HS-27A (cell line): ENCODE measurements at places on chromosomes 1 and 21.
A peak's percentile ranks its signal among the peaks of the same experiment; 100 is the strongest.

DNA sequence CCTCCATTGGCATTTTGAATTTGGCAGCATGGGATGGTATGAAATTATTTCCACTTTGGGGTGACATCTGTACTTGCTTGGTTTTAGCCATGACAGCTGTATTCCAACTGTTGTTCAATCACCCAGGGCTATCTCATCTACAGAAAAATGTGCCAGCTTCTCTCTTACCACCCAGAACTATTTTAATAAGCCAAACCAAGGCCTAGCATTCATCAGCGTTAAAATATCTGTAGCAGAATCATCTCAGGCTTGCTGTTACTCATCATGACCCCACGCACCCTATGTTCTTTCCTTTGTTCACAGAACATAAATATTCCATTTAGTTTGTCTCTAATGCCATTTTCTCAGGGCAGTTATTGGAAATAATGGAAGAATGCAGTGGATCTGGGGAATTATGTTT, 49.8 kb downstream of the GIPC2 start:
- DNase-seq: peak; percentile 90

DNA sequence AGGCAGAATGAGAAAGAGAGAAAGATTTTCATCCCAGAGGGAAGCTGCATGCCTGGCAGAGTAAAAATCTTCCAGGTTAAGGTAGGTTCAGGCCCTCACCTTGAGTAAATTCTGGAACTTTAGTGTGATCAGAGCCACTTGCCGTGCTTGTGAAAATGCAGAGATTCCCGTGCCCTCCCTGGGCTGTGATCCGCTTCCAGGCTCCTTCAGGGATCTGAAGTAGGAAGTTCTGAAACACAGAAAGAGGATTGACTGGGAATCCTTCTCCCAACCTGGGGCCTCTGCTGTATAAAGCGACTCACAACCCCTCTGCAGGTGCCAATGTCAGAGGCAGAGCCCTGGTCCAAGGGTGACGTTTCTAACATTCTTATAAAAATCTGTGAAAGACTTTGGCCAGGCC, 26.6 kb downstream of the NUAK2 start:
- DNase-seq: no peak

DNA sequence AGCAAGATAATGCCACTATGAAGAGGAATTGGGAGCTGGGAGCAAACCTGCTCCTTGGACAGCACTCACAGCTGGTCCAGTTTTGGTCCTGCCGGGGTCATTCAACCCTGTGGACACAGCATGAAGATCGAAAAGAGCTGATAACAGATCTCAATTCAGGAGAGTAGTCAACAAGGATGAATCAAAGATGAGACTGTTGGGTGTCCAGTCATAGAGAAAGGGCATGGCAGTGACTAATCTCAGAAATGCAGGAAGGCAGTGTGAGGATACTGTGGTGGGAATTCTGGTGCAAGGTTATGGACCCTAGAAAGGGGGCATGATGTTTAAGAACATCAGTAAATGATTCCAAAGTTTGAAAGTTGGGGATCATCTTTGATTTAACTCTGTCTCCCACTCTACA, 261.4 kb upstream of the ZP4 start:
- DNase-seq: no peak

DNA sequence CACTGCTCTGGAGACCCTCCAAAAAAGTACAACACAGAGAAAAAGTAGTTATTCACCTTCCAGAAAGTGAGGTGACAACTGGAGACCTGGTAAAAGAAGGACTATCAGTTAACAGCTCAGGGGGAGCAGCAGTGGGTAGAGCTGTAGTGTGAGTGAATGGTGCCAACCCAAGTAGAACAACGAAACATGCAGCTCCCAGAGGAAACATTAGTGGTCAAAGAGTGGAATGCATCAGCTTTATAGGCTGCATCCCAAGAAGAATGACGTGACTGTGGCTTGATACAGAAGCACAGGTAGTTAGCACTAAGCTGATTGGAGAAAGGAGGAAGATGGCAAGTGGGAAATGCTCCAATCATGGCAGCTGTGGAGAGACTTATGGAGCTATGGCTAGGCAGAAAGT, 275.7 kb upstream of the CAMK1G start:
- no peak for DNase-seq

DNA sequence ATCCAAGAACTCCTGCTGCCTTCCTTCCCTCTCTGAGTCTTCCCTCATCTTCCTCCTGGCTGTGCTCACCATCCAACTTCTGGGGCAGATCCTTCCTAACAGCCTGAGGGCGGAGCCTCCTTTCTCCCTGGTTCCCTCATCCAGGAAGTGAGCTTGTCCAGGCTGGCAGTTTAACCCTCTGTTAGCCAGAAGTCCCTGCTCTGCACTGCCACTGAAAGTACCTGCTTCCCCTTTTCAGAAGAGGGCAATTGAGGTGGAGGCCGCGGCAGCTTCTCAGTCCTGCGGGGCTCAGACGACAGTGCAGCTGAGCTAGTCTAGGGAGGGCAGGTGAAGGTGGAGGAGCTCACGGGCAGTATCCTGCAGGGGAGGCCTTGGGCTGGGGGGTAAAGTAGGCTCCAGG, 149.1 kb downstream of the FCRL5 start:
- DNase-seq: no peak

DNA sequence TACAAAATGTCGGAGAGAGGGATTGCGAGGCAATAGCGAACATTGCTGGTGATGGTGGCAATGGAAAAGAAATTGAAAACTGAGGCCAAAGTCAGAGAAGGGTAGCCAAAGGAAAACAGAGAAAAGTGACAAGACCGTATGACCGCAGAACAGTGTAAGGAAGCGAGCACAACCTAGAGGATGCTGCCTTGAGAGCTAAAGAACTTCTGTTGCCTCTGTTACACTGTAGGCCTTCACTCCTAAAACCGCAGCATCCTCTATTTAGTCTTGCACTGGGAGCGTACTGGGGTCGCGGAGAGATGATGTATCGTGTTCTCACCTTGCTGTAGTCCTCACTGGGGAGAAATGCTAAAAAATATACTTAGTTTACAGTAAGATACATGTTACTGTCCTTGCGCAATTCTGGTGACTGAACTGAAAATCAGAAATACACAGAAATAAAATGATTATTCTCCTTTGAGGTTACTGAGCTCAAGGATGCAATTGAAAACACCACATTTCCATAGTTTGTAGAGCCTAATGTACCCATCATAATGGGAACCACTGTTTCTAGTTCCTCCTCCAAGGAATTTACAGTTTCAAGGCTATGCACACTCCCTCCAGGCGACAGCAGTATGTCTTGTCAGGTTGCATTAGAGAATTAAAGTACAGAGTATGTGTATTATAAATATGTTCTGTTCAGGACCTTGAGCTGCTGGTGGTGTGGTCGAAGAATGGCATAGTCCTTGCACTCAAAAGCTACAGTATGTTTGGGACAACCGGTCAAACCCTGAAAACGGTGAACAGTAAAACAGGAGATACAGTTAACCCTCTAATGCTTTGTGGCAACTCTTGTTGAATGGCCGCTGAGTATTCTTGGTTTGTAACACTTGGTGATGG, 1.3 kb downstream of the NEK7 start:
- no peak for DNase-seq

GRCh38 chr1:191134796-191135195, 657.1 kb upstream of the BRINP3 start:
- no peak for DNase-seq

GRCh38 chr1:22778862-22779520, 68.4 kb downstream of the EPHB2 start:
- no peak for DNase-seq

DNA sequence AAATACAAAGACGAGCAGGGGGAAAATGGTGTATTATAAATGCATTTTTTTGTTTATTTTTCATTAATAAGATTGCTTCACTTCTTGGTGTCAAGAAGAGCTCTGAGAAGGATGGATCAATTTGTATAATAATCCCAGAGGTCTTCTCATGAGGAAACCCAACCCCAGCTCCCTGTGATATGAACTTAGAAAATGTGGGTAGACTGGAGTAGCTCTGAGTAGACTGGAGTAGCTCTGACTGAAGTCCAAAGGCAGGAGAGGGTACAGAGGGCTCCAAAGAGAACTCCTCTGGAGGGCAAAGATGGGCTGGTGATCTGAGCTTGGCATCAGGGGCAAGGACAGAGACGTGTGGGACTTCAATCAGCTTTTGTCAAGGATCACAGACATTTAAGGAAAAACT, 21.4 kb downstream of the CDCP2 start:
- no peak for DNase-seq

GRCh38 chr1:1169429-1170214, 4.1 kb upstream of the TTLL10 start:
- no peak for DNase-seq

DNA sequence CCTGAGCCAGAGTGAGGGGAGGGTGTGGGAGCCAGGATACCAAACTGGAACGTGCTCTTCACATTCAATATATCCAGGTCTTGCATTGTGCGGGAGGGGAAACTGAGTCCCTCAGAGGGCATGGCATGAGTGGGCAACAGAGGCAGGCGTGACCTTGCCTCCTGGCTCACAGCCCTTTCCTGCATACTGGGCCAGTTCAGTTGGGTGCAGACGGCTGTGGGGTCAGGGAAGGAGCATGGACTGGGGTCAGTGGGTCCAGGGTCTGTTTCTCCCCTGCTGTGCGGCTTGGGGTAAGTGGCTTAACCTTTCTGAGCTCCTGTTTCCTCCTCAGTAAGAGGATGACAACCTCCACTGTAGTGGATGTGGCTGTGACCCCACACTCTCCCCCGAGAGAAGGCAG, 16.6 kb downstream of the SERINC2 start:
- no peak for DNase-seq

GRCh38 chr1:153921803-153922075, 1.0 kb downstream of the GATAD2B start:
- DNase-seq: no peak

- DNase-seq: no peak
Measured at GRCh38 chr1:55833529-55834091, 618.4 kb upstream of the USP24 start.

DNA sequence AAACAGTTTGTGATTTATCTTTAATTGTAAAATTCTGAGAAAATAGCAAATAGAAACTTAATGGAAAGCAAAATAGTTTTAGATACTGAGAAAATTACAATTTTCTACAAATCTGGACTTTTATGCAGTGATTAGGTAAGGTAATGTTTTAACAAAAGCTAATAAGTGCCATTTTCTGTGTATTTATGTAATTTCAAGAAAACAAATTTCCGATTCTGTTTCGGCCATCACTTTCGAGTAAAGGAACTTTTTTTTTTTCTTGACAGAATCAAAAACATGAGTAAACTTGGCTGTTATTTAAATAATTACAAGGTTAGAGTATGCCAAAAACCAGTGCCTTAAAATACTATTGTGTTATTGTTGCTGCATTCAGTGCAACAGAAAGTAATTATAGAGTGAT, 280.4 kb upstream of the C1orf105 start:
- no peak for DNase-seq
